ENCODE measurements at places on chromosomes 11 and 22.
A peak's percentile ranks its signal among the peaks of the same experiment; 100 is the strongest.

- ATAC-seq = no peak
These were observed 453.5 kb downstream of the OPCML start for GRCh38 chr11:133078591-133079404.

DNA sequence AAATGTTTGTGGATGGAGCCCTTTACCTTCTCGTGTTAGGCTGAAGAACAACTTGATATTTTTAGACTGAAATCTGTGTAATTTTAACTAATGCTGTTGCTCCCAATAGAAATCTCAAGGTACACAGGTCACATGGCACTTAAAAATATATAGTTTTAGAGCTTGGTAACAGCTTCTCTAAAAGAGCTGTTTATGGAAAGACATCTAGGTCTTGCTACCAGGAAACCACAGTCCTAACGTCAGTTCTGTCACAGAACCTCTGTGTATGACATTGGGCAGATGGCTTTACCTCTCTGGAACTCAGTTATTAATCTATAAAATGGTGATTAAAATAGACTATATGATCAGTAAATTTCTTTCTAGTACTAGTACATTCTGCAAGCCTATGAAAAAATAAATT lies 35.4 kb downstream of the PAK1 start:
- no peak for ATAC-seq

- no peak for ATAC-seq
These were observed 22.5 kb downstream of the CYTH4 start for GRCh38 chr22:37304595-37305343.

- ATAC-seq = peak; percentile 69
These were observed 48.1 kb downstream of the CYTH4 start for GRCh38 chr22:37330200-37331033.

All from stimulated activated memory B cell treated with anti-CD40 and anti-IgM and Interleukin-4, amounts not matched to agents 10 μg/mL and 1 μg/mL and 100 μg/mL, for 72 hours (primary cell).